Stimulated activated CD4-positive, alpha-beta T cell treated with anti-CD3 and anti-CD28 coated beads, Interleukin-1b, Interleukin-23, amount 100 ng/mL, for 1 hour (primary cell): ENCODE measurements at places on chromosomes 11 and 22.

- no peak for DNase-seq
Measured at GRCh38 chr22:23246982-23247766, 66.9 kb downstream of the BCR start.

DNA sequence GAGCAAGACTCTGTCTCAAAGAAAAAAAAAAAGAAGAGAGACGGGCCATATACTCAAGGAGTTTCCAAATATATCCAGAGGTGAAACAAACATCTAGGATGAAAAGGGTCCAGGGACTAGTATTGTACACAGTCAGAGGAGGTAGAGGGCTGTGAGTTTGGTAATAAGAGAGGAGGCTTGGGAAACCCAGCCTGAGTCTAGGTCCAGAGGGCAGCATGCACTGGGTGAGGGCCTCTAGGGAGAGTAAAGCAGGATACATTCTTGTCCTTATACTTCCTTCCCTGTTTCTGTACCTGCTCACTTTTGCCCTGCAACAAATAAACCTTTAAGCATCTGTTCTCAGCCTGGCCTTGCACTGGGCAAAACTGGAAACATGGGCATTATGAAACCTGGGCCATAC, 31.5 kb downstream of the STIM1 start:
- DNase-seq = no peak

DNA sequence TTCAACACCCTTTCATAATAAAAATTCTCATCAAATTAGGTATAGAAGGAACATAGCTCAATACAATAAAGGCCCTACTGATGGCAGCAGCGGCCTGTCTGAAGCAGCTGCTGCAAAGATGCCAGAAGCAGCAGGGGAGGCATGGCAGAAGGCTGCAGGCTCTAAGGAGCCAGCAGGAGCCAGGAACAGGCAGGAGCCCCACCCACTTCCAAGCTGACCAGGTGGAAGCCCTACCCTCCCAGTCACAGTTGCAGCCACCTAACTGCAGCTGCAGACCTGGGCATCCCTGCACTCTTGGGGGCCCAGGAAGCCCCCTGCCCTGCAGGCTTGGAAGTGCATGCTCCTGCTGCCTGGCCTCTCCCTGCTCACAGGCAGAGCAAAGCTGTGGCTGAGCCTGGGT, 18.2 kb upstream of the OR6A2 start:
- no peak for DNase-seq

DNA sequence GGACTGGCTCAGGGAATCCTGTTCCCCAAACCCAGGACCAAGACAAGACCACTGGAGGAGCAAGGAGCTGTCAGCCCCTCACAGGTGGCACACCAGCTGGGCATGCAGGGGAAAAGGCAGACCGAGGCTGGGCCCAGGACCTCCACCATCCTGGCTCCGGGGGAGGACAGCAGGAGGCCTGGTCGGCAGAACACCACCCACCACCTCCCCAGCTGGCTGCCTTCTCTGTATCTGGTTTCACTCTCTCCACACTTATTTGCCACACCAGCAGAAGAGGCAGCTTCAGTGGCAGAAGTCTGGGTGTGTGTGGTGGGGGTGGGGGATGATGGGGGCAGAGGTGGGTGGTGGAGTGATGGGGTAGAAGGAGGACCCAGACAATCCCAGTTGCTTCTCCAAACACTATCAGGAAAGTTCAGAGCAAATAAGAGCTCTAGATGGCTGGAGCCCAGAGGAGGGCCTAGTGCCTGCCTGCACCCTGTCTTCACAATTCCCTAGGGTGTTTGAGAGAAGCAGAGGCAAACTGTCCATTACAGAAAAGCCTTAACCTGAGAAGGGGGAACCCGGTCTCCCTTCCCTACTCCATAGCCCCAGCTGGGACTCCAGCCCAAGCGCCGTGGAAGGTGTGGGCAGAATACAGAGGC, 51.9 kb upstream of the CDON start:
- no peak for DNase-seq

DNA sequence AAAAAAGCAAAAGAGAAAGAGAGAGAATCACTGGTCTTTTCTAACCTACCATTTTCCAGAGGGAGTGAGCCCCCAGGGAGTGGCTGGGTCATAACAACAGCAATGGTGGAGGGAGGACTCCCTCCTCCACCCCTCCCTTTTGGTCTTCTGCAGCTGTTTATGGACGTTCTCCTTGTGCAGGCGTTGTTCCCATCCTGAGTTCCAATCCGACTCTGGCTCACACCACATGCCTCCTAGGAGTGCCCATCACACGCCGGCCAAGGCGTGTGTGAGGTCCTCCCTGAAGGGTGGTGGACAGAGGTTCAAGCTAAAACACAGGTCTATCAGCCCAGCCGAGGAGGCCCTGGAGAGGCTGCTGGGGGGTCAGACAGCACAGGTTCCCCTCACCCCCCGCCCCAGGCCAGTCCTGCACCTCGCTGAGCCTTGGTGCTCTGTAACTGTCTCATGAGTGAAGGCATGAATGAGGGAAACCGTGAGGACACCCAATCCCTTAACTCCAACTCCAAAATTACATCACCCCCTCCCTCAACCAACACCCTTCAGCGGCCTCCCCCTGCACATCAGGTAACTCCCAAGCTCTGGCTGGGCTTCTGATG, 29.4 kb downstream of the IFT27 start:
- no peak for DNase-seq

- no peak for DNase-seq
Measured at GRCh38 chr22:36356708-36357624, 30.8 kb downstream of the MYH9 start.

DNA sequence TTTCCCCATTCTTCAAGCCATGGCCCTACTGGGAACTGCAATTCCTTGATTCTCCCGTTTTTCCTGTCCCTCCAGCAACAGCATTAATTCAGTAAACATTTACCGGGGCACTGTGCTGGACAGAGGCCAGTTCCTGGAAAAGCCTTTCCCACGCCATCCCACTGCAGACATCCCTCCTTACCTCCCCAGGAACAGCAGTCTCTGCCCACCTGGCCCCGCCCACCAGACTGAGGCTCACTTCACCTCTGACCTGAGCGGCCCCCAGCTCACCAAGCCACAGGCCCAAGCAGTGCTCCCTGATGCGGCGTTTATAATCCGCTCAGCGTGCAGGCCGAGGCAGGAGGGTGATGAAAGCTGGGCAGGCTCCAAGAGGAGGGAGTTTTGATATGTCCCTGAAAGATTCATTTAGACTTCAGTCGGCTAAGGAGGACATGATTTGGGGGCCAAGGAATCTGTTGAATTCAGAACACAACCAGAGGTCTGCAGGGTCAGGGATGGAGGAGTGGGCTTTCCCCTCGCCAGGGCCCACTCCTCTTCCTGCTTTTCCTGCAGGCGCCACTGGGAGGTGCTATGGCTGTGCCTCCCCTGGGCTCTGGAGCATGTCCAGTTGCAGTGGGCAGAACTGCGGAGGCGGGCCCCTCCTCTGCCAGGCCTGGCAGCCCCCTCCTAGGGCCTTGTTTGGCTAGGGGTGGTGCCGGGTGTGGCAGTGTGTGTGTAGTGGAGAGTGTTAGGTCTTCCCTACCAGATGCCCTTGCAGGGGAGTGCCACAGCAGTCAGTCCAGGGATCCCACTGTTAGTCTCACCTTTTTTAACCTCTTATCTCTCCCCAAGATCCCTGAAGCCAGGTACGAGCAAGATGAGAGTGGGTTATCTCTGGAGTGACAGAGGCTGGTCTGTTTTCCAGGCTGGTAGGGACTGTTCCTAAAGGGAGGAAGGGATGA, 1.4 kb upstream of the TAGLN start:
- no peak for DNase-seq

DNA sequence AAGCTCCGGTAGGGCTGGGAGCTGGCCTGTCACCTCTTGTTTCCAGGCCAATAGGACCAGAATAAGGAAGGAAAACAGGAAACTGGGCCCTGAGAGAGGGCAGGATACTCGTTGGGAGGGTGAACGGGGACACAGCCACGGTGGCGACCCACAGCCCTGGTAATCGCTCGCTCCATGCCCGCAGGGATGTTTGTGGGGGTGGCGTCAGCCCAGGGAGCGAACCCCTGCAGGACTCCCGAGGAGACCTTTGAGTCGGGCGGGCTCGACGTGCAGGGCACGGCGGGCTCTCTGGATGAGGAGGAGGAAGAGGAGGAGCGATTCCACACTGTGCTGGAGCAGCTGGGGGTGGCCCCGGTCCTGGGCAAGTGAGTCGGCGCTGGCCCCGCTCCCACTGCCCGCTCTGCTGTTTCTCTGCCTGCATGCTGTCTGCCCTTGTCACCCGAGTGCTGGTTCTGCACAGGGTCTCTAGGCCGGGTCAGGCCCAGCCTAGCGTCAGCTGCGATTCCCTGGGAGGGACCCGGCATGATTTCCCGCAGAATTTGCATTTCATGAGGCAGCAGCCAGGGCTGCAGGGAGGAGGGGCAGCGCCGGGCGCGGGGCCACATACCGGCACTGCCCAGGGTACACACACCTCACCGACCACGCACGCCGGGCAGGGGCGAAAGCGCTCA, 1.6 kb downstream of the CRACR2B start:
- DNase-seq = no peak

- no peak for DNase-seq
Measured at GRCh38 chr11:44312876-44313275, 2.9 kb upstream of the ALX4 start.

- no peak for DNase-seq
Measured at GRCh38 chr11:34682825-34683224, 61.9 kb downstream of the EHF start.

DNA sequence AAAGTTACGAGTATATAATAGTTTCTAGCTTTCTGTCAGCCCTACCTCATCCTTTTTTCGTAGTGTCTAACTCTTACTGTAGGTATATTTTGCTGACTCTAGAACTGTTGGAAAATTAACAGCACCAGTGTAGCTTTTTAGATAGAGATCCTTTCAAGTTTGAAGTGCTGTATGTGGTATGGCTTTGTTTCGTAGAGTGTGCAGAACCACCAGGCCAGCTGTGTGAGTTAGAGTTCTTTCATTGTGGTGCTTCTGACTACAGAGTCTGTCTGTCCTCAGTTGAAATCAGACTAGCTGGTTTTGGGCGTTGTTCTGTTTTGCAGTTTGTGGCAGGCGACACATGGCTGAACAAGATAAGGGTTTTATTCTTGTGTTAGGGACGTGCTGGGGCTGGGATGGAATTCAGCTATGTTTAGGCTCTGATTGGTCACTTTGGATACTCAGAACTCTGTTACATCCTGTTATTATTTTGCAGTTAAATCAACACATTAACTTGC, 3.2 kb downstream of the ARHGEF12 start:
- no peak for DNase-seq

DNA sequence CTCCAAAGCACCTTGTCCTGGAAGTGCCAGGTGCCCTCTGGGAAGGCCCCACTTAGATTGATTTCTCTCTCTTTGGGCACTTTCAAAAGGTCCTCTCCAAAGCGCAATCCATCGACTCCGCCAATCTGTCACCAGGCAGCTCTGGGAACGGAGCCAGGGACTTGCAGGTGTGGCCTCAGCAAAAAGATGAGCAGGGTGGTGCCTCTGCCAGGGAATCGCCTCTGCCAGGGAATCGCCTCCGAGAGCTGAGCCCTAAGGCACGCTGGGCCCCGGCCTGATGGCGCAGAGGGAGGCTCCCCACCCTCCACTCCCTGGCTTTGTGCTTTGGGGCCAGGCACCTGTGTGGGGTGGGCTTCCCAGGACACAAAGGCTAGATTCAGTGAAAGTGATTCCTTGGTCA, 1391.3 kb downstream of the TBC1D22A start:
- DNase-seq = no peak

- DNase-seq = no peak
Measured at GRCh38 chr22:48464246-48464645, 1363.4 kb downstream of the BRD1 start.

GRCh38 chr11:77799338-77799737, 21.2 kb downstream of the RSF1 start:
- no peak for DNase-seq

DNA sequence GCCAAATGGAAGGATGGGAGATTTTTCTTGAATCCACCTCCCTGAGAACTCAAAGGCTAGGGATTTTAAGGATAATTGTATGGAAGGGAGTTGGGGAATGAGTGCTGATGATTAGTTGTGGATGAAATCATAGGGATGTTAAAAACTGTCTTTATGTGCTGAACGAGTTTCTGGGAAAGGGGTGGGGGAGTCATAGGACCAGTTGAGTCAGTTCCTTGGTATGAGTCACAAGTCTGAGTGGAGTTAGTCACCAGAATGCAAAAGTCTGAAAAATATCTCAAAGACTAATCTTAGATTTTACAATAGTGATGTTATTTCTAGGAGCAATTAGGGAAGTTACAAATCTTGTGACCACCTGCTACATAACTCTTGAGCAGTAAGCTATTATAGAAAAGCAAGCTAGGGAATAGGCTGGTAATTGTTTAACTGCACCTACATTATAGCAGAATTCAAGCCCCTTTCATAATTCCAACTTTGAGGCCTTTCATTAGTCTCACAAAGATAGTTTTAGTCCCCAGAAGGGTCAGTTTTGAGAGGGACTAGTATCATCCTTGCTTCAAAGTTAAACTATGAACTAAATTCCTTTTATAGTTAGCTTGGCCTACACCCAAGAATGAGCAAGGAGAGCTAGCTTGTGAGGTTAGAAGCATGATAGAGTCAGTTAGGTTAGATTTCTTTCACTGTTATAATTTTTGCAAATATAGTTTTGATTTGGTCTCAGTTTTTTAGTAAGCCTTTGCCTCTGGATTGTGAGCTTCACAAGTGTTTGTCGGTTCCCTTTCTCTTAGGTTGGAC, 668.0 kb downstream of the ETS1 start:
- no peak for DNase-seq

DNA sequence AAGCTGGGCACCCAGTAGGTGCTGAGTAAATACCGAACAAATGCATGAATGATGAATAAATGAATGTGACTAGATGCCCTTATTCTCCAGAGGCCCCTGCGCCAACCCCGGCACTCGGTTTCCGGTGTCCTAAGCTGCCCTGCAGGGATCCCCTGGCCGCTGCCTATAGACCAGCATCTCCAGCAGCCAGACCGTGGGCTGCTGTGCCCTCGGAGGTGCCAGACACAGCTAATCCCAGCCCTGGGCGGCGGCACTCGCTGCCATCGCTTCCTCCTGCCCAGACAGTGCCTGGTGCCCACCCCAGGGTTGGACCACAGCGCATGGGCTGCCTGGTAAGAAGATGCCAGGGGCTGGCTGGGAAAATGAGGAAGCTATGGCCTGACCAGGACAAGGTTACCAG, 15.6 kb downstream of the CREB3L1 start:
- no peak for DNase-seq

DNA sequence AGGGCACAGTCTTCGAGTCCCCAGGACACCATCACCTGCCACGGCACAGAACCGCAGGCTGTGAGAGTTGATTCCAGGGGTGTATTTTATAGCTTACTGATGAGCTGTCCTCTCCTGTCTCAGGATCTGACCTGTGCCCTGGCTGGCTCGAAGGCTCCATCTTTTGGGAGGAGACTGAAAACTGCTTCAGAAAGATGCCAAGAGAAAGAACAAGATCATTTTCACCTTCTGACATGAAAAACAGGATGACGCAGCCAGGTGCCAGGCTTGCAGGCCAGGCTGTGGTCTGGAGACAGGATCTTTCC, 2.2 kb downstream of the MRGPRD start:
- DNase-seq = no peak

GRCh38 chr11:30346068-30346688, 23.3 kb downstream of the ARL14EP start:
- DNase-seq = no peak

- DNase-seq = no peak
Measured at GRCh38 chr11:61509043-61510029, 787 bp downstream of the LRRC10B start.

- DNase-seq = no peak
Measured at GRCh38 chr11:21470521-21470920, 722.4 kb upstream of the ANO5 start.
